ENCODE measurements at places on chromosomes 3 and 15.
A peak's percentile ranks its signal among the peaks of the same experiment; 100 is the strongest.

- DNase-seq, result no peak
Measured at GRCh38 chr3:64599651-64600050, 88.1 kb downstream of the ADAMTS9 start.

DNA sequence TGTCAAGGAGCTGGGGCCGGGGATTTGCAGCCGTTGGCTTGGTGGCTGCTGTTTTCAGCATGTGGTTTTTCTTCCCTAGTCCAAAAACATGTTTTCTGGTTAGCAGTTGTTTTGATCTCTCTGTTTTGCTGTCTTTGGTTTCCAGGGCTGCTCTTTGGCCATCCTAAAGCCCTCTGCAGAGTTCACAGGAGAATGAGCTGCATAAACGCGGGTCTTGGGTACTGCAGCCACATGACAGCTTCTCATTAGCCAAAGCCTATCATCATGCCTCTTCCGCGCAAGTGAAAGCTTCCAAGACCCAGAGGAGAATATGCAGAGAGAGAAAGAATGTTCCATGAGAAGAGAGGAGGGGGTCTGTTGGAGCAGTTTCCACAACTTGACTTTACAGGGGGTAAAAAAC lies 138.5 kb downstream of the NTRK3 start:
- DNase-seq, result no peak

GRCh38 chr3:58116161-58116955 lies 94.4 kb downstream of the DNASE1L3 start:
- no peak for DNase-seq

DNA sequence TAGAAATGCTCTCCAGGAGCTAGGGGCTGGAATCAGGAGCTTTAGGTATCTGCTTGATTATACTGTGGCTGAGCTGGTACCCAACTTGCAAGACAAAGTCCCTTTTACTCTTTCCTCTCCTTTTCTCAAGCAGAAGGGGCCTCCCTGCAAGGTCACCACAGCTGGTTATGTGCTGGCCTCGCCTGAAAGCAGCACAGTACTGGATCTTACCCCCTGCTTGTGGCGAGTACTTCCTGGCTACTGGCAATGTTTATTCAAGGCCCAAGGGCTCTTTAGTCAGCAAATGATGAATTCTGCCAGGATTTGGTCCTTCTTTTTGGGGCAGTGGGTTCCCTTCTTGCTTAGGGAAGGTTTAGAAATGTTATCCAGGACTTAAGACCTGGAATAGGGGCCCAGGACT lies 234.6 kb downstream of the RAP2B start:
- no peak for DNase-seq

DNA sequence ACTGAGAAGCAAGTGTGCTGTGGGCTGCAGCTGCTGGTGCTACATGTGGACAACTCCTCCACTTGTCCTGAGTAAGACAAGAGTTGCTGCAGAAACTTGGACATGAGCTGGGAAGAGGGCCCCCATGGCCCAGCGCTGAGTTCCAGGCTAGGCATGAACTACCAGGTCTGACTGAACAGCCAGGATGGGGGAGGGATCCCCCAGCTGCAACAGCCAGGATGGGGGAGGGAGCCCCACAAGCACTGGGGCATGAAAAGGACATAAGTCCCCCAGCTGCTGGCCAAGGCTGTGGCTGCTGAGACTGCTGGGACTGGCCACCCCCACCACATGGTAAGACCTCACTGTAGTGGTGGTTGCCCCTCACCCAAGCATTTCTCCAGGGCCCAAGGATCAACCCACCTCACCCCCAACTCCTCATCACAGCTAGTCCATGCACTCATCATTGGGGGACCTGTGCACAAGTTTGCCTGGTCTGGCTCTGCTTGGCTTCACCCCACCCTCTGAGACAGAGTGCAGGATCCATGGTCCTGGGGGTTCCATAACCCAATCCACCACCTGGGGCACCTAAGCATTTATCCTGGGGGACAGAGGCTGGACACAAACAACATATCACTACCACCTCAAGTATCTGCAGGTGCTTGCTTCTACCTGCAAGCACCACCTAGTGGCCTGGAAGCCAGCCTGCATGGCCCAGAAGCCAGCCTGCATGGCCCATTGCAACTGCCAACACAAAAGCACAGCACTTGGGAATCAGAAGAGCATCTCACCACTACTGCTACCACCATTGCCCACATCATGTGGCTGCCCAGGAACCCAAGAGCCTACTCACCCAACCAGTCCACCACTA lies 84.5 kb upstream of the STT3B start:
- no peak for DNase-seq

DNA sequence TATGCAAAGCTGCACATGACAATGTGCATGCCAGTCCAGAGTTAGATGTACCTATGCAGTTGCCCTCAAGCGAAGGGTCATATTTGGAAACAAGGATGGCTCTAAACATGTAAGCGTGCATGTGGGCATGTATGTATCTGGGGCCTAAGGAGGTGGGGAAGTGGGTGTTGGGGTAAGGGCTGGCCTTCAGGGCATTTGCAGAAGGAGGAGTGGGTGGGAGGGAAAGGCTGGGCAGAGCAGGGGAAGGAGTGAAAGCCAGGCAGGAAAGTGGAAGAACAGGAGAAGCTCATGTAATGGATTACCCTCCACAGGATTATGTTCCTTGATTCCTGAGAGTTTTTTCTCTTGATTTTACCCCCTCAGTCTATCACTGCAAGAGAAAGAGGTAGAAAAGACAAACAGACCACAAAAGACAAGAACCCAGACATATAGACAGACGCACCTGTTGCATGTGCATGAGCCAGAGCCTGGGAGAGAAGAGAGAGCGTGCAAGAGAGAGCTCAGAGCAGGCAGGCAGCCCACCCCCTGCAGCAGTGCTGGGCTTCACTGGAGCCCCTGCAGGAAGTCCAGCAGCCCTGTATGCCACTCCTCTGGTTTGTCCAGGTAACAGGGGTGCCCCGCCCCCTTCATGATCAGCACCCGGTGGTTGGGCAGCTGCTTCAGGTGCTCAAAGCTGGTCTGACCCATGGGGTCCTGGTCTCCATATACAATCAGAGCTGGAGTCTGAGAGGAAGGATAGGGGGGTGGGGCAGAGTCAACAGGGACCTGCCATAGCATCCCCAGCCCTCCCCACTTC lies 1.8 kb upstream of the PCBP4 start:
- no peak for DNase-seq

DNA sequence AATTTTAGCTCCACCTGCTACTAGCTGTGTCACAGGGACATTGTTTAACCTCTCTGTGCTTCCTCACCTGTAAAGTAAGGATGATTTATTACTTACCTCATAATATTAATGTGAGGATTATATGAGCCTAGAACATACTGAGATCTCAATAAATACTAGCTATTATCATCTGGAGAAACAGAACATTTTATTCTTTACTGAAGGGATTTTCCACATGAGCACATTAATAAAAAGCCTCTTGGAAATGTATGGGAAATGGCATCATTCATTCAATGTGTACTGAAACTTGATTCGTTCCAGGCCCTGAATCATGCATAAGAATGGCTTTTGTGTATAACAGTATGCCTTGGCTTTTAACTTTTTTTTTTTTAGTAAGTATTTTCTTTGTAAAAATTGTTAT lies 11.0 kb upstream of the CEMIP start:
- no peak for DNase-seq

DNA sequence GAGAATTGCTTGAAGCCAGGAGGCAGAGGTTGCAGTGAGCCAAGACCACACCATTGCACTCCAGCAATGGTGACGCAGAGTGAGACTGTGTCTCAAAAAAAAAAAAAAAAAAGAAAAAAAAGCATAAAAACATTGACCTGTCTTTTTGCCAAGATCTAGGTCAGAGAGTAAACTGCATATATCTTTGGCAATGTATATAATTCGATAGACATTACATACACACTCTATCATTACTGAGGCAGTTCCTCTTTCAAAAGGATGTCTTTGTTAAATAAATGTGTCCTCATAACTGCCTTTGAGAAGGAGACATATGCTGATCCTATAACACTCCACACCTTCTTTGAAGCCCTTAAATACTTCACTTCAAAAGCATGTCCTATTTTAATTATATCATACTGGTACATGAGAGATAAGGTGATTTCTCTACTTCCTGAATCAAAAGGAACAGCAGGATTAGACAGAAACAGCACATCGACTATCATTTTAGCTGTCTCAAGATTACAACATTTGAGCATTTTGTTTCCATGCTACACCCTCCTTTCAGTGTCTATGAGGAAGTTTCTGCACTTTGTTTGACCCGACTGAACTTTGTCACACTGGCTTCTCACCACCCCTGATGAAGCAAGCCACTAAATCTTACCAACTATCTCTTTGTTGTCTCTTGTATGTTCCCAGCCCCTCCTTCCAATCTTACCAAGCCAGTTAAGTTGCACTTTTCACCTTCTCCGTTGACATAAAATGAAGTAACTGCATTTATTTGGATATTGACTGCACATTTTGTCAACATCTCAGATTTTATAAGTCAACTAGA lies 335.8 kb downstream of the MECOM start:
- peak; percentile 28 for DNase-seq

DNA sequence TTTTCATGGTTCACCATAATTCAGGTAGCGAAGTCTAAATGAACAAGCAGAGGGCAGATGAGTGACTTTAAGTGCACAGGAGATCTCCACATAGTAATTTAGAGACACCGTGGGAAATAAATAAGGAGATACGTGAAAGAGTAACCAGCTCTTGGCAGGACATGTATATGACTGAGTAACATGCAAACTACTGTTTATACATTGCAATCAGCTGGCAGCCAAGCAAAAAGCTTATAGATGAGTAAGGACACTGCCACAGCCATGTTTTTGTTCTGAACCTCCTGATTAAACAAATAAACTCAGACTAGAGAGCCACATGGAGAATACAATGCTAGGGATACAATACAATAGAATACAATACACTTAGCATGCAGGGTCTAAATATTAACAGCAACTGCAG lies 252.4 kb downstream of the FHIT start:
- DNase-seq, result no peak

GRCh38 chr3:99499235-99500158 lies 138.9 kb upstream of the COL8A1 start:
- no peak for DNase-seq

- DNase-seq, result no peak
Measured at GRCh38 chr3:196792771-196793170, 53.1 kb downstream of the PAK2 start.

- DNase-seq, result no peak
Measured at GRCh38 chr3:101229681-101230080, 90.7 kb downstream of the IMPG2 start.

DNA sequence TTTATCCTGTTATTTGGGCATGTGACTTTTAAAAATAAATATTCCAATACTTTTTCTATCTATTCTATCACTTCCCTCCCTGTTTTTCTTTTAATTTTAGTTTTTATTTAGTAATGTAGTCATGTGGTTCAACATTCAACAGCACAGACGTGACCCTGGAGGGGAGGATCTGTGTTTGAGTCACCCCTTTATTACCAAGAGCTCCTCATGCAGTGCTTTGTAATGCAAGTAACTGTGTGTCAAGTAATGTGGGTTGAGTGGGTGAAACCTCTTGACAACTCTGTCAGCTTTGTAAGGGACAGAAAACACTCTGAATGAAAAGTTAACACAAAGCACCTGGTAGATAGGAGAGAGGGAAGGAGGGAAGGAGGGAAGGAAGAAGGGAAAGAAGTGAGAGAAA lies 89.7 kb upstream of the FGF12 start:
- DNase-seq, result no peak

GRCh38 chr3:143036557-143036956 lies 35.2 kb downstream of the U2SURP start:
- no peak for DNase-seq

GRCh38 chr3:30307372-30307950 lies 298.9 kb upstream of the TGFBR2 start:
- DNase-seq, result no peak
